ENCODE measurements at places on chromosomes 7 and 10.

GRCh38 chr10:130729876-130730275 is 581.6 kb downstream of the TCERG1L start:
- no peak for DNase-seq

DNA sequence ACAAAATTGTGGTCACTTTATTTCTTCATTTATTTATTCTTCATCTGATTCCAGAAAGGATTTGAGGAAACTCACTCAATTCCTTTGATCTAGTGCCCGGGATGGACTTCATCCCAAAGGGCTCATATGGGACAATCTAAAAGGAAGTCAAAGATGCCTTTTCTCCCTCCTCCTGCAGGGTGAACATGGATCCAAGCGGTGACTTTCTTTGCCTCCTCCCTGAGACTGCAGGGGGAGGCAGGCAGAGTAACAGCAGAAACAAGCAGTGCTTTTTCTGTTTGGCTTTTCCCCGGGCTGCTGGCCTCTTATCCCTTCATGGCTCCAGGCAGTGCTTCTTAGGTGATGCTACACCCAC is 10.0 kb upstream of the DNMBP start:
- DNase-seq: no peak

DNA sequence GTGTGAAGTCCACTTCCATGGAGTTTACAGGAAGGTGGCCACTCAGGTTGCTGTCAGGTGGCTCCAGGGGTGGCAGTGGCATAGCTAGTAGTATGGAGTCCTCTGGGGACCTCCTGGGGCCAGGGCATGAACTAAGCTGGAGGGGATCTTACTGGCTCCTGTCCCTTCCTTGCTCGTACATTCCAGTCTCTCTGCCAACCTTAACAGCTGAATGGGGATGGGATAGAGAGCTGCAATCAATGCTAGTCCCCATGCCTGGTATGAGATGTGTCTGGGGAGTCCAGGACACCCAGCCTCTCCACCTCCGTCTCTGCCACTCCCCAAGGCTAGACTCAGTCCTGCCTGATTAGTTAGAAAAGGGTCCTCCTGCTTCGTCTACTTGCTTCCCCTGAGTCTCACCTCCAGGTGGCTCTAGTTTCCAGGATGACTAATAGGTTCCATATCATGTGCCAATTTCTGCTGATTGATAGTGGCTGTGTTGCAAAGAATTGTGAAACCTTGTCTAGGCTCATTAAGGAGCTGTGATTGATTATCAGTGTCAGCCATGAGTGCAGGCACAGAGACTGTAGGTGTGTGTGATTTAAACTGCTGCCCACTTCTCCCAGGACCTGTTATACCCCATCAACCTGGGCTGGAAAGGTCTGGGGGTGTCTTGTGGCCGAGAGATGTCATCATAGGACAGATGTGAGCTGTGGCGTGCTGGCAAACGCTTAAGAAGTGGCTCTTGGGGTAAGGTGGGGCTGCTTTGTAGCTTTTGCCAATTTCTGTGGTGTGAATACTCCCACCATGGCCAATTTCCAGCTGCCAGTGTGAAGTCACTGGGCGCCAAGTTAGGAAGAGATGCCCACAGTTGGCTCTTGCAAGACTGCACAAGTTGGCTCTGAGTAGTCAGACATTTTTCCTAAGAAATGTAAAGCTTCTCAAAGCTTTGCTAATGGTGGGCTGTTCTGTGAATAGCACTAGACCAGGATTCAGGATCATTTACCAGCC is 59.8 kb downstream of the COL13A1 start:
- no peak for DNase-seq

- DNase-seq: no peak
Measured at GRCh38 chr10:10796061-10796773, 221.5 kb upstream of the CELF2 start.

GRCh38 chr10:14606633-14607032 is 168.1 kb downstream of the FAM107B start:
- DNase-seq: no peak

GRCh38 chr10:121796342-121796741 is 131.5 kb downstream of the ATE1 start:
- DNase-seq: no peak

GRCh38 chr10:62818426-62819011 is 2.4 kb upstream of the EGR2 start:
- DNase-seq: no peak

GRCh38 chr7:139618482-139619366 is 95.2 kb downstream of the CLEC2L start:
- peak; percentile 42 for DNase-seq

GRCh38 chr10:48974510-48975156 is 35.0 kb upstream of the LRRC18 start:
- DNase-seq: no peak

GRCh38 chr10:97780841-97781617 is 9.2 kb upstream of the SFRP5 start:
- DNase-seq: peak; percentile 15

DNA sequence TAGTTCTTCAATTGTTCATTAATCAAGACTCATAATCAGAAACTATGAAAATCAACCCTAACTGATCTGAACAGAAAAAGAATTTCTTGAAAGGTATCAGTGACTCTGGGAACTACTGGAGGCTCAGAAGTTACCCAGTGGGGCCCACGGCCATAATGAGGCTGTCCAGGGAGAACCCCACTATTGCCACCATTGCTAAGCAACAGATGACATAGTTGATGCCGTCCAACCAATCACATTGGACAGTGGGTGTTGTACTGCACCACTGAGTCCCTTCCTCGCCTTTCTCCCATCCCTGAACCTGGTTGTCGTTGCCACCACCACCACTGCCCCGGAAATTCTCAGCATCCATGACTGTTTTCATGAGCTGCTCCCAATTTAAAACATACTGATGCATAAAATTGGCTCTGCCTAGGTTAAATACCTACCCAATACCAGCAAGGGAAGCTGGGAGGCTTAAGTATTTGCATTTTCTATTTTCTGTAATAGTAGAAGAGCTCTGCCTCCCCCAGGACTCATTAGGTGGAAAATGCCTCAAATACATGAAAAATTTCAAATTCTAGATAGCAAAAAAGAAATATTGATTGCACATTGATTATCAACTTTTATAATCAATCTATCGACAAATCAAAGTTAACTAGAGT is 26.7 kb upstream of the USP6NL start:
- no peak for DNase-seq

DNA sequence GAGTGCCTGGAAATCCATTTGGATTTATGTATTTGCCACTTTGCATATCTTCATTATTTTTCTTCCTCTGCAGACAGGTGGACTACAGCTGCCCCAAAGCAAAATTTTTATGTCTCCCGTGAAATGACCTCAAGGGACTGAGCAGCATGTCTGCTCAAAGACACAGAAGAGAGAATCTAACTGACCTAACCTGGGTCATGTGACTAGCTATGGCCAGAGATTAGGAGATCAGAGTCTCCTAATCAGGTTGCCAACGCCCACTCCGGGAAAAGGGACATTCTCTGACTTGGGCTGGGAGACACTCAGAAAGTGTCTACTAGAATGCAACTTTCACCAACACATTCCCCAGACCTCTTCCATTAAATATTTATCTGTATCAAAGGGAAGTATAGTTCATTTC is 2.5 kb upstream of the BAMBI start:
- DNase-seq: no peak

- DNase-seq: no peak
Measured at GRCh38 chr10:102801978-102802377, 35.2 kb downstream of the CYP17A1 start.

- no peak for DNase-seq
Measured at GRCh38 chr7:130298544-130299326, 5.8 kb downstream of the CPA4 start.

GRCh38 chr7:98878365-98879197 is at the start of gene TRRAP:
Gene TRRAP (plus strand): TSS chr7:98878532. CDS start chr7:98881151, 2,619 bp downstream.
- DNase-seq: peak; percentile 82

- DNase-seq: no peak
Measured at GRCh38 chr10:96955794-96956193, 123.7 kb downstream of the LCOR start.

DNA sequence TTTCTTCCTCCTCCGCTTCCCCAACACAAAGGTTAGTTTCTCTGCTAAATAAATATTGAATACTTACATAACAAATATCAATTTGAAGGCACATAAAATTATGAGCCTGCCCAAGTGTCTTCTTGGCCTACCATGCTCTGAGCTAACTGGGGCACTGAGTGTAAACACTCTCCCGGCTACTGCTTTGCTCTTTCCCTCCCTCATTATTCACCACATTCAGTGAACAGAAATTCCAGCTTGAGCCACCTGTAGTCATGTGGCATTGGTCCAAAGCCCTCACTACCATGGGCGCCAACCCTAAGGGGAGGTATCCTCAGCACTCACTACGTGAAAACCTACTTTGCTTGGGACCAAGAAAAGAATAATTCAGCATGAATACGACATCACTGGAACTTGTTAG is 409.0 kb downstream of the KCNMA1 start:
- no peak for DNase-seq

GRCh38 chr10:71230656-71231025 is 18.3 kb downstream of the UNC5B start:
- DNase-seq: no peak

GRCh38 chr7:100895701-100895955 is at the start of gene ACHE:
Gene ACHE (minus strand): TSS chr7:100895888. CDS start chr7:100894232, 1,656 bp downstream.
- no peak for DNase-seq

GRCh38 chr10:129027906-129028305 is 439.1 kb upstream of the MGMT start:
- no peak for DNase-seq

DNA sequence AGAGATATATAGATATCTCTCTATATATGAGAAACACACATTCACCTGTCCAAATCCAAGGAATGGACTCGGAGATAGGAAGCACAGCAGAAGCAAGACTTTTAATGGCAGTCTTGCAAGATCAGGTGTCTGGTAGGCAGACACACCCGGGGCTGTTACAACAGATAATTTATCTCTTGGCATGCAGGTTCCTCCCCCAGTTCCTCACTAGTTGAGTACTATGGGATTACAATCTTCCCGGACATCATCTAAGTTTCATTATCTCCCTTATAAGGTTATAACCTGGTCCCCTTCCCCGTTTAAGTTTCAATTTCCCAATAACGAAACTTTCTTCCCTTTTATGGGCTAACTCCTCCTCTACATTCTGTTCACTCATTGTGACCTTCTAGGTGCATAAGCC is 399.3 kb downstream of the PPP1R3A start:
- DNase-seq: no peak

DNA sequence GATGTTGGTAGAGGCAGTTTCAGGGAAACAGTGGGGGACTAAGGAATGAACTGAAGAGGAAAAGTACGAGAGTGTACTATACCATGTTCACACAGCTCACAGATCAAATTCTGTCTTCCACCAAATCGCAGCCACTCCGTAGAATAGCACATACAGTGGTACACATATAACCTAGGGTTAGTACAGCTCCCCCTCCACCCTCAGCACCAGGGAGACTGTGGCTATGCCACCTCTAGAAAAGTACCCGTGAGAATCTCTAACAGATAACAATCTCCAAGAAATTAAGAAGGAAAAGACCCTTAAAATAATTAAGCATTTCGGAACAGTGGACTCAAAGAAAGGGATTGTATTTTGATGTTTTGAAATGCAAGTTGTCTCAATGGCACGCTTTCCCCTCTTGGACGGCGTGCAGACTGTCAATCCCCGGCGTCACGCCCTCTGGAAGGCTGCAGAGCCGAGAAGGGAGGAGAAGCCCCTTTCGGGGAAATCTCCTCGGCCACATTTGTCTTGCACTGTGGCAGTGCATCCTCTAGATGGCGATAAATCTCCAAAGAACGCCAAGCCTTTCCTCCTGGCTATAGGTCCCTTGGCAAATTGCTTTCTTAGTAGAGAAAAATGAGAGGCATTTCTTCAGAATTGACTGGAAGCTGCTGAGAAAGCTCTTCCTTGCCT is 345.0 kb downstream of the REEP3 start:
- peak; percentile 76 for DNase-seq

GRCh38 chr10:85642421-85643170 is 724.0 kb downstream of the GRID1 start:
- DNase-seq: no peak

DNA sequence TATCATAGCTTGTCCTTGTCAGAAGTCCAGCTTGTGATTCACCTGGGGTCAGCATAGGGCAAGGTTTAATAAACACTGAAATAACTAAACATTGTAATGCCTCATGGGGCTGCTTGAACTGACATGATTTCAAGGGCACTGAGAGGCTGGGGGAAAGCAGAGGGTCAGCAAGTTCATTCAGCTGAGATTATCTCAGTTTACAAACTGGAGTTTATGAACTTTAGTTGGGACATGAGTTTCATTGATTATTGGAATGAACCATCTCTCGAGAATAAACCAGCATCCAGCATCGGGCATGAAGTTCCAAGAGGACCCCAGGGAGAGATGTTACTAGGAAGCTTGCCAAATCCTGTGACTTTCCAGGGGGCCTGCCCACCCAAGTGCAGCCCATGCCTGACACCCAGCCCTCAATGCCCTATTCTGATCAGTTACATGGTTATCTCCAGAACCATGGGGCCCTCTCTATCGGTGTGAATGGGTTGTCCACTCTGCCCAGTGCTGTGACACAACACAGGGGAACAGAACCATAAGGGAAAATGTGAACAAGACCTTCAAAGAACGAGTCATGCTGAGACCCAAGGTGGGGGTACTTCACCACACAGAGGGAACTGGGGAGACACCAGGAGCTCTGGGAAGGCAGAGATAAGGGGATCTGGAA is 7.9 kb upstream of the CYP3A7 start:
- DNase-seq: no peak

GRCh38 chr7:150668472-150668911 is 17.0 kb upstream of the GIMAP2 start:
- no peak for DNase-seq

- DNase-seq: no peak
Measured at GRCh38 chr7:98000356-98000755, 10.4 kb upstream of the OCM2 start.

DNA sequence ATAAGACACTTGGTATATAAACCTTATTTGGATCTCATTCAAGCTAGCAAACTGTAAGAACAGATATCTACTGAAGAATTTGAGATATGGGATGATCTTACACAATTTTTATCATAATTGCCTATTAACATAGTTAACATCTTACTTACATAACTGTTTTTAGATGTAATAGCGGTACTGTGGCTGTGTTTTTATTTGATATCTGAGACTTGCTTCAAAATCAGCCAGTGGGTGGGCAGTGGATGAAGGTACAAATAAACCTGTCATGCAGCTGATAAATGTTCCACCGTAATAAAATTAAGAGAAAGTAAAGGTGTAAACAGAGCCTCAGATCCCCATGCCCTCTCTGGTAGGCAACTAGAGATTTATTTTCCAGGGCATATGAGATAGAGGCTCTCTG is 28.4 kb upstream of the PTPRN2 start:
- DNase-seq: no peak

DNA sequence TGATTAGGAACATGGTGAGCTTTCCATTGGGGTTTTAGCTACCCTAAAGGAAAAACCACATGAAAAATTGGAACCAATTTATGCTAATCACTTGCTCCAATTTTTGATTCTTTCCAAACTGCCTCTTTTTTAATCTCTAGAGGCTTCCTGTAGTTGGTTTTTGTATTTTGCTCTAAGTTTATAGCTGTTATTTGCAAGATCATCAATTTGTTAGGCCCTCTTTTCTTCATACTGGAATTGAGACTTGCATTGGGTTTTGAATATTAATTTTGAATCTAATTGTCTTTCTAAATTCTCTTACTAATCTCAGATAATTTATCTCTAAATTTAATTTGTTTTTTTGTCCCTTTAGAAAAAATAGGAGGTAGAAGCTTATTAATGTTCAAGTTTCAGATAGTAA is 713.3 kb downstream of the REEP3 start:
- DNase-seq: no peak

Measured in cerebellum (tissue), 4 donors.